ENCODE measurements at places on chromosomes 11 and 22.
A peak's percentile ranks its signal among the peaks of the same experiment; 100 is the strongest.

DNA sequence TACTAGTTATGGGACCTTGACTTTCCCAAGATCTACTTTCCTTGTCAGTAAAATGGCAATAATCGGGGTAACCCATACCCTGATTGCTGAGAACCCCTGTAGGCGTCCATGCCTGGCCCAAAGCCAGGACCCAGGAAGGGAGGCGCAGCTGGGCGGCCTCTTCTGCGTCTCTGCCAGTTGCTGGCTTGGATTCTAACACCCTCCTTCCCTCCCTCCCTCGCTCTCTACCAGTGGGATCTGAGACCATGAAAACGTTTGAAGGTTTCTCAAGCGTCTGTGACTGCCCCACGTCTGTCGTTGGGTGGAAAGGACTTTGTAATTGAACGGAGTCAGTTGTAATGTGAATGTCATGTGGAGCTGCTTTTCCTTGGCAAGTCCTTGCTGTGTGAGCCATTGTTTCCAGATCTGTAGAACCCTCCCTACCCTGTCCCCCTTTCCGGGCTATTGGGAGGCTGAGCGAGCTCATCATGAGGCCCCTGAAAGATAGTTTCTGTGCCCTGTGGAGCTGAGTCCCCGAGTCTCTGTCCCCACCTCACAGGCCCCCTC, 47.8 kb downstream of the PARVB start:
- no peak for DNase-seq

DNA sequence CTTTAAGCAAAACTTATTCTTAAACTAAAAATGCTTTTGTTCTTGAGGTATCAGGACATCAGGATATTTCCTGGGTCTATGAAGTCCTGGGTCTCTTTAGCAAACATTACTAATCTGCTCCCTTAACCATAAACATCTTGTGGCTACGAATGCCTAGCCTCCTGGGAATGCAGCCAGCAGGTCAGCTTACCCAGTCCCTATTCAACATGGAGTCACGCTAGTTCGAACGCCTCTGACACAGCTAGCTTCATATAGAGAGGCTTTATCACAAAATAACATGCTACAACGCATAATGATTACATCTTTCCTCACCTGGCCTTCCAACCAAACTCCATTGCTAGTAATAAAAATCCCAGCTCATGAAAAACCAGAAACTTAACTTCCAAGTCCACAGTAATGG, 17.5 kb upstream of the FIBIN start:
- no peak for DNase-seq

DNA sequence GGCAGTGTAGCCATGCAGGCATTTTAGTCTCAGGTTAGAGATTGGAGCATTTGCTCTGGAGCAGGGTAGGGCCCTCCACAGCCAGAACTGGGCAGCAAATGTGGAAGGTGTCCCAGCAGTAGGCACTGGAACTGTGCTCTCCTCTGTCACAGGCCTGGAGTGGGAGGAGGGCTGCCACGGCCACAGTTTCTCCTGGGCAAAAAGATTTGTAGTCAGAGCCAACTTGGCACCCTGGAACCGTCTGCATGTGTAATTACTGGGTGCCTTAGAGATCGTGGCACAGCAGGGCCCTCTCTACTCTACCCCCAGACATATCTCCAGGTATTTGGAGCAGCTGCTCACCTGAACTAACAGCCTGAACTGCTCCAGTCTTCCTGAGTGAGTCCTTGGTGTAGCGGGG, 93.7 kb downstream of the ZC3H12C start:
- no peak for DNase-seq

DNA sequence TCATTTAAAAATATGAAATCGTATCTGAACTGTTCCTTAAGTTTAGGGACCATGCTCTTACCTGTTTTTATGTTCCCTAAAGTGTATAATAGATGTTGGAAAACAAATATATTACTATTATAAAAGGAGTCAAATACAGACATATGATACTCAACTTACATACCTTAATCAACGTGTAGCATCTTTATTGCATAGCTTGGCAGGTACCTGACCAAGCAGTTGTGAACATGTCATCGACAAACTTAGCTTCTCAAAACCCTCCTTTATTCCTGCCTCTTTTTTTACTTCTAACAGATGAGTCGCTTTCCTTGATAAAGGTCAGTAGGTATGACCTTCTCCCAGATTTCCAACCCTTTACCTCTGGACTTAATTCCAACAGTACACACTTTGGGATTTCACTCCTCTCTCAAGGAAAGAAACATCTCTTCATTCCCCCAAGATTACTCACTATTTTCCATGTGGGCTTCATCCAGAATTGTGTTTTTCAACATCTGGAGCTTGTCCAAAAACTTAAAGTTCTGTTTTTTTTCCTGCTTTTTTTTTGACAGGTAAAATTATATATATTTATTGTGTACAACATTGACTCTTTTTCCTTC, 11.9 kb downstream of the HIPK3 start:
- no peak for DNase-seq

DNA sequence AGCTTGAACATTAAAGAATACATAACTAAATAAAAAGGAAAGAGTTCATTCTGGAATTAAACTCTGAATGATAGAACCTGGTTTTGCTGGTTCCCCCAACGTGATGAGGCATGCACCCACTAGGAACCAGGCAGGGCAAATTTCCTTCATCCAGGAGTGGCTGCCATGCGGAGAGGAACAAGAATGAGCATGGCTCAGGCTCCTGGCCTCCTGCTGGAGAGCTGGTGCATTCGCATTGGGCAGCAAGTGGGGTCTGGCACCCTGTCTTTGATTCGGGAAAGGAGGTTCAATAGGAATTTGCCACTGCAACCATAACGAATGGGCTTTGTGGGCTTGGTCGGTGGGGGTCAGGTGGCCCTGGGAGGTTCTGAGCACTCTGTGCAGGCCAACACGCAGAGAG, 169.8 kb upstream of the TENM4 start:
- DNase-seq, result no peak

DNA sequence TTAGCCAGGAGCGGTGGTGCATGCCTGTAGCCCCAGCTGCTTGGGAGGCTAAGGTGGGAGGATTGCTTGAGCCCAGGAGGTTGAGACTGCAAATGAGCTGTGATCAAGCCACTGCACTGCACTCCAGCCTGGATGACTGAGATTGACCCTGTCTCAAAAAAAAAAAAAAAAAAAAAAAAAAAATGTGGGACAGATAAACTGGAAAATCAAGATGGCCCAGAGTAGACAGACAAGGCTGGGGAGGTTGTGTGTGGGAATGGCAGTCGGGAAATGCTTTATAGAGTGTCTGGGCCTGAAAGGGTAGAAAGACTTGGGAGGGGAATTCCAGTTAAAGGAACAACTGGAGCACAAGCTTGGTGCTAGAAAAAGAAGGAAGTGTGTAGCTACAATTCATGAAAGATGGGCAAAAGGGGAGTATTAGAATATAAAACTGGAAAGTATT, 18.2 kb upstream of the WDR74 start:
- DNase-seq, result peak; percentile 23

DNA sequence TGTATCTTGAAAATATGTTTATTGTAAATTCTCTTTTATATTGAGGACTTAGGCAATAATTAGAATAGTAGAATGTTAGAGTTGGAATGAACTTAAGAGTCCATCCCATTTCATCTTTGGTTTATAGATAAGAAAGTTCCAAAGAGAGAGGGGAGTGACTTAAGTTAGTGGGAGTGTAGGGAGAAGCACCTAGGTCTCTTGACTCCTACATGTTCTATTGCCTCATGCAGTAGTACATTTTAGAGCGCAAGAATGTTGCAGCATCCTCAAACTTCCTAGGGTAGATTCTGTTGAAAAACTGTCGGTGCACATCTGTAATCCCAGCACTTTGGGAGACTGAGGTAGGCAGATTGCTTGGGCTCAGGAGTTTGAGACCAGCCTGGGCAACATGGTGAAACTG, 8.7 kb downstream of the RRM1 start:
- no peak for DNase-seq

- DNase-seq, result no peak
These were observed 454.4 kb downstream of the NTM start for GRCh38 chr11:131824771-131825170.

GRCh38 chr11:99531468-99531867, 510.7 kb downstream of the CNTN5 start:
- DNase-seq, result no peak

DNA sequence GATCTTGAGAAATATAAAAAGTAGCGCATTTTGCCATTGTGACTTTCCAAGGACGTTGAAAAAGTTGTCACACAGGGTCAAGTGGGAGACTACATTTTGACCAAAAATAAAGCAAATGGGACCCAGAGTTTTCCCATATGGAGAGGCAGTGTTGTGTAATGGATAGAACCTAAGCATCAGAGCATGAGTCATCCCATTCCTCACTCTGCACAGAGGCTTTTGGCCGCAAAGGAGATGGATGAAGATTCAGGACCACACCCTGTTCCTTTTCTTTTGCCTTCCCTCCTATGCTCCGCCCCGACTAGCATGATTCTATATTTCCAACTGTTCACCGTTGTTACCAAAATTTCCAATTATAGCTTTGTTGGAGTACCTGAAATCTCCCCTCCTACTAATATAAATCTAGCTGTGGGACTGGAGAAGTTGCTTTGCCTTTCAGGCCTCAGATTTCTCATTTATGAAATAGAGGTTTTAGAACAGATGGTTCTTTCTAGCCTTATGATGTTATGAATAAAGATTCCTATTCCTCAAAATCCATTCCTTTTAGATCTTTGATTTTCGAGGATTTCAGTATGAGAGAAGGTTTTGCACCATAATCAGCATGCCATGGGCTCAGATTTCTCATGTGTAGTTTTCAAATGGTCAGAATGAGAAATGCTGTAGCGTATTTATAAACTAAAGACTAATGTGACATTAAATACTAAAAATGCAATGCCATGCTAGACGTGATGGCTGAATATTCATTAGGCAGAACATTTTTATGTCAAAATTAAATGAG, 921.9 kb upstream of the TENM4 start:
- DNase-seq, result no peak

GRCh38 chr11:19907839-19908238, 195.2 kb downstream of the NAV2 start:
- DNase-seq, result no peak

DNA sequence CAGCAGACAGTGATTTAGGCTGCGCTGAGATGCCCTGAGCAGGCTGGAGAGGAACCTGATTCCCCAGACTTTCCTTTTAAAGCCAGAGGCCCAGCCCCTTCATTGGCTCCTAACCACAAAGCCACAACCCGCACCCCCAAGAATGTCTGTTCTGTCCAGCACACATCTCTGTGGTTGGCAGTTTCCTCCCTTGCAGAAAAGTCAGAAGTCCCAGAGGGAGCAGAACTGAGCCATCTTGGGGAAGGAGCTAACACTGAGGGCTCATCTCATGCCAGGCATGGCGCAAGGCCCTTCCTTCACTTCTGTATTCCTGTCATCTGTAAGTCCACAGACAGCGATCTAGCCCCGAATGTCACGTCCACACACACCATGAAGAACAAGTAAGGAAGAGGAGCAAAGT, 97.1 kb upstream of the SYT13 start:
- DNase-seq, result peak; percentile 22

- DNase-seq, result no peak
These were observed 19.7 kb upstream of the CDC42EP2 start for GRCh38 chr11:65295001-65295400.

DNA sequence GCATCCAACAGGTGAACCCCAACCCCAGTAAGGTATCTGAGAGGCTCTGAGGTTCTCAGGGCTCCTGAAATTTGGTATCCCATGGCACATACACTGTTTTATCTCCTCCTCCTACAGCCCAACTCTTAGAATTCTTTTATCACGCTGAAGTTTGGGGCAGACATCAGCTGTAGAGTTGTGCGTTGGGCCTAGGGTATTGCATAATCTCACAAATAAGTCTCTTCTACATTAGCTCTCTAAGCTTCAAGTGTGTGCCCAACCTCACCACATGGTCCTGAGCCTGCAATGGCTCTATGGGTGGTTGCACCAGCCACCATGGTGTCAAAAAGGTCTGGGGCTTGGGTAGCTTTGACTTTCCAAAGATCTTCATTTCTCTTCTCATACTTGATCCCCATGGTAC, 603.0 kb downstream of the BUD13 start:
- no peak for DNase-seq

DNA sequence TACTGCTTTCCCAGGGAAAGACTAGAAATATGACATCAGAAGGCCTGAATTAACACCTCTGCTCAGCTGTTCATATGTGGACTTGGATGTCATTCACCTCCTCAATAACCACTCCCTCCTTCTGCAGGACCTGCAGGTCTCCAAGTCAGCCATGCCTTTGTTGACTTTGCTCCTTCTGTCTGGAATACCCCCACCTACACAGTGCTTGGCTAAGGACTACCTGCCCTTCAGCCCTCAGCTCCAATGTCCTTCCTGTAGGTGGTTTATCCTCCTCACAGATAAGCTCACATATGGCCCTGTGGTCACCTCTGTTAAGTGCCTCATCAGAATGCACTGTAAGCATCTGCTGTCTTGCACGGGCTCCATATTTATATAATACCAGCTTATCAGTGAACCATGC, 26.4 kb upstream of the FAT3 start:
- DNase-seq, result no peak

DNA sequence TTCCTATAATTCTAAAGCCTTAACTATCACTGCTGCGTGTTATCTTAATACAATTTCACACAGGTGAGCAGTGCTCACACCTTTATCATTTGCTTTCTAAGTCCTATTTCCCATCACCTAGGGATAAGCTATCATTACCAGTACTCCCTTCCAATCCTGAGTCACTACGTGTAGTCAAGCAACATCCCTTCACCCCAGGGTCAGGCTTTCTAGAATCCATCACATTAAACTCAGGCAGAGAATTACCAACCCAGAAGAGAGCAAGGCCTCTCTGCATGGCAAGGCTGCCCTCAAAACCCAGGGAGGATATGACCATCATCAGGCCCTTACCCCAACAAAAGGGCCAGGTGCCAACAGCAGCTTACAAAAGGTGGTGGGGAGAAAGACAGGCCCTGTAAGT, 9.8 kb downstream of the PACSIN2 start:
- DNase-seq, result no peak

GRCh38 chr11:64803846-64804345, 882 bp upstream of the MAP4K2 start:
- no peak for DNase-seq

DNA sequence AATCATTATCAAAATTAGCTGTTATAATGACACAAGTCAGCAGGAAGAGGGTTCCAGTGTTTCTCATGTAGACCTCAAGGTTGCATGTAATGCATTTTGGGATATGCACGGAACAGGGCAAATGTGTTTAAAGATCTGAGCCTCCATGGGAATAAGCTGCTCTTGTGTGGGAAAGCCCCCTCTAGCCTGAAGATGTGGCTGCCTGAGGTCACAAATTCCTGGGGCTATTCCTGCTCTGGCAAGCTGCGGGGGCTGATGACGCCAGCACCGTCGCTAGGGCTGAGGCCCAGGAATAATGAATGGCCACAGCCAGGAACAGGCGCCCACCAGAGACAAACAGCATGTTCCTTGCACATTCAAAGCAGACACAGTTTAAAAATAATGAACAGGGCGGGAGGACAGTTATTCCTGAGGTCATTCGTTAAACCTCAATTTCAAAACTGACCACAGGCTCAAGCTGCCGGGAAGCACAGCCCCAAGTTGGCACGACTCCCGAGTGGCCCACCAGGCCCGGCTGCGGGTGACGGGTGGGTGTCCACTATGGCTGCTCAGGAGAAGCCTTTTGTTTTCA, 11.7 kb downstream of the OSBPL5 start:
- no peak for DNase-seq
